ENCODE measurements at places on chromosomes 4 and X. TPM values are rescaled to one million over a fixed set of nuclear protein-coding genes. Genes with fewer than 3 reads are reported as not detected.

GRCh38 chr4:186789651-186790050 lies 66.0 kb upstream of the FAT1 start:
- DNase-seq = no peak

The GLOD5 gene
- total RNA-seq = not detected

The MND1 gene
- 11.2 TPM for total RNA-seq

The USP17L26 gene
- not detected for total RNA-seq

The SPP1 gene
- total RNA-seq = 7,203 TPM
